Ureter (tissue), 1 donor: ENCODE measurements at places on chromosomes 1 and 21. TPM values are rescaled to one million over a fixed set of nuclear protein-coding genes. Genes with fewer than 3 reads are reported as not detected.

The SPOCD1 gene
- total RNA-seq, result 39.8 TPM

The TMPRSS2 gene
- 154 TPM for total RNA-seq

The CNKSR1 gene
- total RNA-seq, result 40.6 TPM

The CR2 gene
- total RNA-seq, result not detected

The MARK1 gene
- 34.8 TPM for total RNA-seq

The NR1I3 gene
- not detected for total RNA-seq

The RIIAD1 gene
- total RNA-seq, result not detected

The MYOM3 gene
- 0.65 TPM for total RNA-seq

The TACSTD2 gene
- total RNA-seq, result 549 TPM

The TNFRSF18 gene
- total RNA-seq, result 3.3 TPM

The PRKAB2 gene
- 14.4 TPM for total RNA-seq

The VANGL2 gene
- 12.7 TPM for total RNA-seq

The LMOD1 gene
- total RNA-seq, result 123 TPM

The CCDC185 gene
- total RNA-seq, result not detected

The TSPEAR gene
- 0.10 TPM for total RNA-seq

The TNFRSF8 gene
- total RNA-seq, result 0.36 TPM

The SSR2 gene
- 189 TPM for total RNA-seq

The COL11A1 gene
- not detected for total RNA-seq

The GJA4 gene
- total RNA-seq, result 8.9 TPM

The RPE65 gene
- not detected for total RNA-seq

The ZBTB18 gene
- total RNA-seq, result 14.2 TPM

The ZBTB8B gene
- 0.57 TPM for total RNA-seq

The FTCD gene
- 0.91 TPM for total RNA-seq

The NBPF10 gene
- total RNA-seq, result 4.2 TPM

The RGS5 gene
- total RNA-seq, result 80.9 TPM

The AMY1C gene
- total RNA-seq, result not detected

The CACHD1 gene
- 14.2 TPM for total RNA-seq

The LCE1E gene
- total RNA-seq, result not detected

The ASAP3 gene
- 44.4 TPM for total RNA-seq

The S100A12 gene
- total RNA-seq, result not detected

The EDN2 gene
- 5.3 TPM for total RNA-seq

The ATAD3C gene
- 8.0 TPM for total RNA-seq

The H6PD gene
- total RNA-seq, result 70.7 TPM

The UHMK1 gene
- total RNA-seq, result 49.7 TPM

The BCAN gene
- 1.1 TPM for total RNA-seq

The CCDC30 gene
- total RNA-seq, result 8.9 TPM

The OR4F16 gene
- not detected for total RNA-seq

The INSRR gene
- total RNA-seq, result 0.13 TPM

The HEYL gene
- 8.2 TPM for total RNA-seq

The GCSAML gene
- 0.91 TPM for total RNA-seq

The CCDC27 gene
- total RNA-seq, result not detected

The PLEKHN1 gene
- 28.5 TPM for total RNA-seq

The GNAT2 gene
- not detected for total RNA-seq

The PRRX1 gene
- total RNA-seq, result 23.0 TPM

The TFF2 gene
- not detected for total RNA-seq

The NBPF20 gene
- 4.0 TPM for total RNA-seq

The EPHB2 gene
- total RNA-seq, result 14.6 TPM

The ZNF672 gene
- total RNA-seq, result 30.1 TPM
